CD4-positive, alpha-beta memory T cell (primary cell): ENCODE measurements at places on chromosomes 1 and 21. TPM values are rescaled to one million over a fixed set of nuclear protein-coding genes. Genes with fewer than 3 reads are reported as not detected.

- H3K36me3 ChIP-seq = no peaks in the 10 kb centered on the region
- peaks cover 33% of the 10 kb centered on the region for H3K4me1 ChIP-seq
- H3K4me3 ChIP-seq = peak overlapping the region; percentile 86
- no peak overlapping the region for H3K27ac ChIP-seq
- peaks cover 47% of the 10 kb centered on the region for H3K27me3 ChIP-seq
Observed at GRCh38 chr1:156419854-156420204, 50.8 kb downstream of the RHBG start.

DNA sequence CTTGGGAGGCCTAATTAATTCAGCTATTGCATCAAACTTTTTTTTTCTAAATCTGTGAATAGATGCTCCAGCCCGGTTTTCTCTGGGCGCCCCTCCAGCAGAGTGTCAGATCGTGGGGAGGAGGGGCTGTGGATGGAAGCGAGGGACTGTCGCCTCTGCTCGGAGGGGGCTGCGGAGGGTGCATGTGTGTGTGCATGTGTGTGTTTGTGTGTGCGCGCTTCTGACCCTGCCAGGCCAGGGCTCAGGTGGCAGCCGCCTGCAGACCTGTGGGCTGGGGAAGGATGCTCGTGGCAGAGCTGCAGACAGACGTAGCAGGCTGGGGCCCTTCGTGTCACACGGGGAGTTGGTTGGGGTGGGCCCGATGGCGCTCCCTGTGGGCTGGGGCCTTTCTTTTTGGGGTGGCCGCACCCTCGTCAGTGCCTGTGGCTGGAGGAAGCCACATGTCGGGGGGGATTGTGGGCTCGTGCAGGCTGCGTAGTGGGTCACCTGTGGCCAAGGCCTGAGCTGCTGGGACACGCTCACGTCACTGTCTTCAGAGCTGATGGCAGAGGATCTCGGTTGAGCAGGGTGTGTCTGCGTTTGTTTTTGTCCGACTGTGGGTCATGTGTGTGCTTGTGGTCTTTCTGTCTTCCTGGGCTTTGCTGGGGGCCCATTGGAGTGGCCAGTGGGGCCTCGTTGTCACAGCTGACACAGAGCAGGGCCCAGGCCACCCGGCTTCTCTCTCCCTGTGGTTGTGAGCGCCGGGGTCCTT, 2.8 kb downstream of the SKI start:
- peaks cover 54% of the 10 kb centered on the region for H3K4me1 ChIP-seq
- no peaks in the 10 kb centered on the region for H3K36me3 ChIP-seq
- H3K4me3 ChIP-seq = peak overlapping the region; percentile 90

DNA sequence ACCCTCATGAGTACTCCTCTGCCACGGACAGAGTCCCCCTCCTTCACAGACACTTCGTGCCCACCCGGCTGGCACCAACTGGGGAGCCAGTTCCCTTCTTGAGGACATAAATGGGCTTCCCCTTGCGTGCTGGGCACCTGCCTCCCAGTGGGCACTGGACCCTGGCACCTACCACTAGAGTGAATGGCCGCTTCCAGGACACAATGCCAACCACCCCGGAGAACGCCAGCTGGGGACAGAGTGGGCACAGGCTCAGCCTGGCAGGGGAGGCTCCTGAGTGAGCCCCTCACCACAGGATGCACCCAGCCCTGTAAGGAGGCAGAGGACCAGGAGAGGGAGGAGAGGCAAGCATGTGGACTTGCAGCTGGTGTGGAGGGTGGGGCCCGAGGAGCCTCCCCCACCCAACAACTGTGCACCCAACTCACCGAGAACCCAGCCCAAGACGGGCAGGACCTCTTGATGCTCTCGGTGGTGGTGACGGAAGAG, 1.0 kb downstream of the ENTREP3 start:
- no peak for DNase-seq
- H3K27ac ChIP-seq = peak overlapping the region; percentile 52
- H3K4me3 ChIP-seq = no peak overlapping the region
- peaks cover 23% of the 10 kb centered on the region for H3K4me1 ChIP-seq
- H3K27me3 ChIP-seq = no peaks in the 10 kb centered on the region

DNA sequence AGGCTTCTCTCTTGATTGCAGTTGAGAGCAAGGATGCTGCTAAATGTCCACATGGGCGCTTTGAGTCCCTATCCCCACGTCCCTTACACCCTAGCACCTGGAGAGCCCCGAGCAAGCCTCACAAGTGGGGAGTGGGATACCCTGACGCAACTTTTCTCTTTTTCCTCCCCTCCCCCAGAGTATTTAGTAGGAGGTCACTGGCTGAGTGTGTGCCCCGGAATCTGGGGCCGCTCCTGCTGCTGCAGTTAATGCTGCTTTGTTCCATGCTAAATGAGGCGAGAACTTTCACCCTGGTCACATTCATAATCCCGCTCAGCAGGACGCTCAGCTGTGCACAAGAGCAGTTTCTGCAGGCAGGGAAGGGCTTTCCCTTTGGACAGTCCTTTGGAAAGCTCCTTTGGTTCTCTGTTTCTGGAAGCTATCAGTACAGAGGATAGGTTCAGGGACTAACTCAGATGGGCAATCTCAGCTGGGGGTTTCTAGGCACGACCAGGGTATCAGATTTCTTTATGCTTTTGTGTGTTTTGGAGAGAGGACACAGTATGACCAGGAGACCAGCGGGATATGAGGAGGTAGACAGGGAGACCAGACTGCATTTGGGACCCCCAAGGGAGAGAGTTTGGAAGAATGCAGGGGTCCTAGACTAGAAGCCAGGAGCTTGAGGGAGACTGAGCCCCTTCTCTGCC, 75.9 kb downstream of the NOS1AP start:
- no peak overlapping the region for H3K27ac ChIP-seq
- H3K4me3 ChIP-seq = no peak overlapping the region
- H3K4me1 ChIP-seq = no peaks in the 10 kb centered on the region
- no peaks in the 10 kb centered on the region for H3K27me3 ChIP-seq
- no peaks in the 10 kb centered on the region for H3K36me3 ChIP-seq
- no peak for DNase-seq

The SPRR5 gene
- total RNA-seq = not detected

DNA sequence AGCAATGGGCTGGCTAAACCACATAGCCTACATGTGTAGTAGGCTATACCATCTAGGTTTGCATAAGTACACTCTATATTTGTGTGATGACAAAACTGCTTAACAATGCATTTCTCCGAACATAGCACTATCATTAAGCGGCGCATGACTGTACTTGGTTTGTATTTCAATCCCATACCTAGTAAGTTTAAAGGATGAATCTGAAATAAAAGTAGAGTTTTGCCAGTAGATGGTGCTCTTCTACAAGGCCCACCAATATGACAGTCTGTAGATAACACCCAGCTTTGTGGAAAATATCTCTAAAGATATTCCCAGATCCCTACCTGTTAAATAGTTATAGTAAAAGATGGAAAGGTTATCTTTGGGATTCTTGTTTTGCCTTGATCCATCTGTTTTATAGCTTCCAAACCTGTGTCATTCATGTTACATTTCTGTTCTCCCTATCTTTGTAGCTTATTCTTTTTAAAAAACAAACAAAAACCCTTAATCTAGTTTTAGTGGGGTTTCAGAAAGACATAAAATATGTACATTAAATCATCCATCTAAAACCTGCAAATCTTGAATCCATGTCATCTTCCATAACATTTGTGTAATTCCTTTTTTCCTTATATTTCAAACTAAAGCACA, 33.9 kb upstream of the ASPM start:
- H3K27me3 ChIP-seq = no peaks in the 10 kb centered on the region
- H3K4me3 ChIP-seq = no peak overlapping the region
- H3K27ac ChIP-seq = no peak overlapping the region

DNA sequence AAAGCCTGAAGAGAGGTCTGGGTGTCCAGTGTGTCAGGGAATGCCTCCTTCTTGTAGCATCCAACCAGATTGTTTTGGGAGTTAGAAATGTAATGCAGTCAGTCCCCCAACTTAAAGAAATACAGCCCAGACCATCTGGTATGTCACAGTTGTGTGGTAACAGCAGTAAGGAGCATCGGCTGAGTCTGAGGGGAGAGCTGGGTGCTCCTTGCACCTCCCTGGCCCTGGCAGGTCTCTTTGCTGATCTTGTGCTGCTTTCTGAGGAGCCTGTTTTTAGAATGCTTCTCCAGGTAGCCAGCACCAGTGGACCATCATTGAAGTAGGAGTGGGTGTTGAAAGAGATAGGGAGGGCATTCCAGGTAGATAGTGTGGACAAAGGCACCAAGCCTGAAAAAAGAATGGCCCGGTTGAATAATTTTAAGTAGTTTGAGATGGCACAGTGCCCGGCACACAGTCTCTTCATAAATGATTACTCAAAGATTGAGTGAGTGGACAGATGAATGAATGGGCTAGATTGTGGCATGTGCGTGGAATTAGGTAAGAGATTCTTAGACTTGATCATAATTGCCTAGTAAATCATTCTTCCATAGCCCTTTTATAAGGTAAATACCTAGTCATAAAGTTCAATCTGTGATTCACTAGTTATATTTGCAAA, 46.5 kb downstream of the LAMC1 start:
- no peak overlapping the region for H3K27ac ChIP-seq
- H3K4me1 ChIP-seq = no peaks in the 10 kb centered on the region
- H3K4me3 ChIP-seq = no peak overlapping the region
- DNase-seq = no peak
- H3K36me3 ChIP-seq = no peaks in the 10 kb centered on the region

DNA sequence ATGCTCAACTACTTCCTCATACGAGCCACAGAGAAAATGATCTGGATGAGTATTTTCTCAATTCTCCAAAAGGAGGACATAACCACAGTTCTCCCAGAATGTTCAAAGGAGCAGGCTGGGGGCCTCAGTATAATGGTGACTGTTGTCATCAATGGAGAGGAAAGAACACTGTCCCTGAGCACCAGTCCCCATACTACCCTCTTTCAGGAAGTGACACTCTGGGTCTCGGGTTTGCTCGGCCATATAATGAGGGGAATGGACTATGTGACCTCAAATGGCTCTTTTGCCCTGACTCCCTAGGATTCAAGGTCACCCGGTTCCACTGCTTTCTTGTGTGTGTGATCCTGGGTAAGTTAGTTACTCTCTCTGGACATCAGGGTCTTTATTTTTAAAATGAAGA, 22.8 kb downstream of the SLC9A1 start:
- H3K4me3 ChIP-seq = no peak overlapping the region
- no peaks in the 10 kb centered on the region for H3K36me3 ChIP-seq
- H3K27me3 ChIP-seq = no peaks in the 10 kb centered on the region
- H3K27ac ChIP-seq = no peak overlapping the region
- DNase-seq = no peak

GRCh38 chr1:230366504-230366915, 59.6 kb downstream of the PGBD5 start:
- H3K4me3 ChIP-seq = no peak overlapping the region
- H3K27me3 ChIP-seq = no peaks in the 10 kb centered on the region
- no peak overlapping the region for H3K27ac ChIP-seq
- H3K4me1 ChIP-seq = no peaks in the 10 kb centered on the region

GRCh38 chr1:230277201-230278025, 148.7 kb downstream of the PGBD5 start:
- no peak overlapping the region for H3K4me3 ChIP-seq
- DNase-seq = no peak
- peaks cover 10% of the 10 kb centered on the region for H3K36me3 ChIP-seq
- H3K27me3 ChIP-seq = no peaks in the 10 kb centered on the region
